ENCODE measurements at places on chromosomes 4 and X. TPM values are rescaled to one million over a fixed set of nuclear protein-coding genes. Genes with fewer than 3 reads are reported as not detected.

The ZMAT1 gene
- total RNA-seq: 5.8 TPM

The FGFBP2 gene
- 6.3 TPM for total RNA-seq

The P2RY8 gene
- total RNA-seq: 107 TPM

The CPE gene
- total RNA-seq: not detected

- no peak for DNase-seq
These were observed 5.1 kb upstream of the FAT1 start for GRCh38 chr4:186728631-186729271.

DNA sequence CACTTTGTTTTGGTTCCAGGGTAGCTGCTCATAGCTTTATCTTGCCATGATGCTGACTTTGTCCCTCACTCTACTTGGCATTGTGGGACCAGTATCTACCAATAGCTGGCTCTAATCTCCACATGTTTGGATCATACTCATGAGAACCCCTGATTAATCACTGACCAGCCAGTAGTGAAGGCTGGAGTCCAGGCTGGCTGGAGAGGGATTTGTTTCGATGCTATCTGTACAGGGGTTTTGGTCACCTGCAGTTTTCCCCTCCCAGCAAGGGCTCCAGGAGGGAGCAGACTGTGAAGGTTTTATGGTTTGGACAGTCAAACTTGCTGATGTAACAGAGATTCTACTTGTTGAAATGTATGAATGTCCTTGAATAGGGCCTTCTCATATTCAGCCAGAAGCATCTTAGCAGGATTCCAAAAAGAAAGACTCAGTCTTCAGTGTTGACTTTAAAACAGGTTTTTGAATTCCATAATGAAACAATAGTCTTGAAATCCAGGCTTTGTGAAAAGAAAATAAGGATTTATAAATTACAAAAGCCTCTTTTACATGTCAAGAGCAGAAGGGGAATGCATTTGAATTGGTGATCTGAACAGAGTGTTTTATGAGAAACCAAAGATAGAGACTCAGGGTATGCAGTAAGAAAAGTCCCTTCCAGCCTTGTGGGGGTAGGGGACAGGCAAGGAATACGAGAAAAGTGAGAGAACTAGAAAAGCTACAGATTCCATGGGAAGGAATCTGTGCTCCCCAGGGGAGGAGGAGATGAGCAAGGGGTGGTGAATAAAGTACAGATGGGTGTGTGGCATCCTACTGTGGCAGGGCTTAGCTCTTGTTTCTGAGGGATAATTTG lies 103.1 kb upstream of the SHISA3 start:
- no peak for DNase-seq

GRCh38 chr4:113821856-113822255 lies 60.3 kb upstream of the CAMK2D start:
- DNase-seq: no peak

DNA sequence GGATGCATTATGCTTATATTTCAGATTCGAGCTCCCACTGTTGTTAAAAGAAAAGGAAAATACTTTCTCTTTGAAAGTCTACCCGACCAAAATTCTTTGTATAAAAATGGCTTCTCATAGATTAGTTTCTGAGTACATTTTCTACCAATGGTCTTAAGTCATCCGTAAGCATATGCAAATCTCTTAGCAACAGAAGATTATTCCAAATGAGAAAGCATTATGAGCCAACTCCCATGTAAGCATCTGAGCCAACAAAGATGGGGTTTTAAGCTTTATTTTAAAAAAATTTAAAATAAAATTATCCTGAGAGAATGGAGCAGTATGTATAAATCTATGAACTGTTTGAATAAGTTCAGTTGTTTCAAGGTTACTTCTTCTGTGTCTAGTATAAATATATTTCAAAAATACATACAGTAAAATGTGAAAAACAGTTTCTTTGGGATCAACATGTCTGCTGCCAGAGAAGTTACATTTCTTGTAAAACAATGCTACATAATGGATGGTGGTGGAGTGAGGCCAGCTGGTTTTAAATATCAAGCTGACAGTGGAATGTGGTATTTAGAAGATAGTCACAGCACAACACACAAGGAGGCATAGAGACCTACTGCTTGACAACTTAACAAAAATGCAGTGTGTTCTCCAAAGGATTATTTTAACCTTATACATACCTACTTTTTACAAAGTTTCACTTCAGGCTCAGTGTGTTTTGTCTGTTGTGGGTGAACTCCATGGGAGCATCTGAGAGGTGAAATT lies 199.5 kb upstream of the DIPK2B start:
- no peak for DNase-seq

- no peak for DNase-seq
These were observed 4.0 kb downstream of the WFS1 start for GRCh38 chr4:6273661-6273990.

DNA sequence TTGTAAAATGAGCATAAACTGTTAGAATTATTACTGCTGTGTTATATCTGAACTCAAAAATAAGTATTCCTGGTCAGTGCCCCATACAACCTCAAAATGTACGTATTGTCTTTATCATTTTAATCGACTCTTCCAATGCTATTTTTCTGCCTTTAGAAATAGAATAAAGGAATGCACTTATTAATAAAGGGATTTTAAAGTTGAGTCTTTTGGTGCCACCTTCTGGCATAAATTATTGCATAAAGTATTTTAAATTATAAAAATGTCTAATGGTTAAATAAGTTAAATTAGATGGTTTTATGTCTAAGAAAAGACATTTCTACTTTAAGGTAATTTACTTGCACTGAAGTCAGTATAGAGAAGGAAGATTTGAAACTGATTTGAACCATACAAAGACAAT lies 424.0 kb upstream of the NDST4 start:
- DNase-seq: no peak

DNA sequence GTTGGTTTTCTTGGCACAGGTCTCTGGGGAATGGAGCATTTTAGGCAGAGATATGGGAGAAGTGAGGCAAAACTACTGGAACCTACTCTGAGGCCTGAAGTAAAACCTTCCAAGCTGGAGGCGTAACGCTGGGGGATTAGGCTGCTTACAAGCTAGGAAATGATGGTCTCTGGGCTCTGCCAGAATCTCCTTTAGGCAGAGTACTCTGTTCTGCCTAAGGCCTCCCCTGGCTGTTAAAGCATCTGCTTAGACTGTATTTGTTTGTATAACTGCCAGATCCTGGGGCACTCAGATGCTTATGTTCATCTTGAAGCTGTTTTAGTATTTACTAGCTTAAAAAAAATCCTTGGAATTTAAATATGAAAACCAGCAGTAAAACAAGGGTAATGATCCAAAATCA lies 822.2 kb downstream of the RPA4 start:
- DNase-seq: no peak

Measured in activated CD4-positive, alpha-beta T cell treated with anti-CD3 and anti-CD28 coated beads, Interleukin-2, amount 10 ng/mL, durations not matched to agents 7 days and 5 days (primary cell).